Myometrial cell (primary cell): ENCODE measurements at places on chromosomes 11 and 22. TPM values are rescaled to one million over a fixed set of nuclear protein-coding genes. Genes with fewer than 3 reads are reported as not detected.

Gene TESMIN
- 1.9 and 6.6 TPM in 2 replicates for total RNA-seq

Gene PDE3B
- total RNA-seq = 0.18 and 1.2 TPM in 2 replicates

Gene GLB1L3
- not detected in 2 replicates for total RNA-seq

Gene NOX4
- total RNA-seq = 0.71 and 6.9 TPM in 2 replicates

Gene TIRAP
- 1.7 and 5.7 TPM in 2 replicates for total RNA-seq

Gene CUL5
- total RNA-seq = 28.5 and 33.7 TPM in 2 replicates

Gene CNIH2
- 0.29 TPM in 1 of 2 replicates, not detected in the other for total RNA-seq

Gene UCP2
- 2.7 and 13.0 TPM in 2 replicates for total RNA-seq

Gene DDI1
- total RNA-seq = not detected in 2 replicates

Gene FJX1
- 21.6 and 22.2 TPM in 2 replicates for total RNA-seq

Gene ABCC8
- not detected in 2 replicates for total RNA-seq

Gene CRYBB1
- total RNA-seq = not detected in 2 replicates

Gene GRIA4
- total RNA-seq = not detected in 2 replicates

Gene PPARA
- total RNA-seq = 10.1 and 21.8 TPM in 2 replicates

Gene CARD18
- not detected in 2 replicates for total RNA-seq

Gene TYR
- total RNA-seq = not detected in 2 replicates

Gene CDHR5
- not detected in 2 replicates for total RNA-seq

Gene ASRGL1
- total RNA-seq = not detected in 2 replicates

Gene C11orf91
- not detected in 2 replicates for total RNA-seq

Gene CCDC87
- total RNA-seq = under 0.01 and 0.35 TPM in 2 replicates

Gene TIMP3
- 35.2 and 40.6 TPM in 2 replicates for total RNA-seq

Gene FAM180B
- total RNA-seq = not detected in 2 replicates

Gene BTBD18
- total RNA-seq = not detected in 2 replicates

Gene MIOX
- not detected in 2 replicates for total RNA-seq

Gene SLC29A2
- total RNA-seq = 0.71 and 1.2 TPM in 2 replicates

Gene PLA2G6
- total RNA-seq = 11.0 and 11.3 TPM in 2 replicates

Gene CNGA4
- total RNA-seq = not detected in 2 replicates
